ENCODE measurements at places on chromosomes 2 and 18. TPM values are rescaled to one million over a fixed set of nuclear protein-coding genes. Genes with fewer than 3 reads are reported as not detected.

GRCh38 chr2:139177041-139177440 lies 396.9 kb upstream of the NXPH2 start:
- DNase-seq: no peak

DNA sequence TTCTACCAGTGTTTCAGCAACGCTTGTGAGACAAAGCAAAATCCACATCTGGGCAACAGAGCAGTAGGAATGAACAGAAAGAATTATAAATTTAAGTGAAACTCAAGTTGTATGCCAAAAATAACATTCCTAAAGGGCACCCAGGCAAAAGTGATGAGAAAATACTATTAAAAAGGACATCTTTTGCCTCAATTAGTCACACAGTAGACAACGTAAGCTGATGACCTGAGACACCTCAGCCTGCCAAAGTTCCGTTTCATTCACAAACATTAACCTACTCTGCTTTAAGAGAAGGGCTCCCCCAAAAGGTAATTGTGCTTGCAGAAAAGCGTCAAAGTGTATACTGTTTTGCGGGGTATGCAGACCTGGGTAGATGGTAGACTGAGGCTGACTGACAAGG lies 7.2 kb downstream of the HDLBP start:
- DNase-seq: no peak

GRCh38 chr18:68439642-68440041 lies 275.3 kb downstream of the TMX3 start:
- no peak for DNase-seq

- no peak for DNase-seq
These were observed 44.2 kb upstream of the NFU1 start for GRCh38 chr2:69481421-69481820.

GRCh38 chr2:162125138-162125537 lies 26.9 kb downstream of the GCG start:
- no peak for DNase-seq

The AMER3 gene
- polyA plus RNA-seq: 0.01 TPM

The AKAIN1 gene
- polyA plus RNA-seq: not detected

DNA sequence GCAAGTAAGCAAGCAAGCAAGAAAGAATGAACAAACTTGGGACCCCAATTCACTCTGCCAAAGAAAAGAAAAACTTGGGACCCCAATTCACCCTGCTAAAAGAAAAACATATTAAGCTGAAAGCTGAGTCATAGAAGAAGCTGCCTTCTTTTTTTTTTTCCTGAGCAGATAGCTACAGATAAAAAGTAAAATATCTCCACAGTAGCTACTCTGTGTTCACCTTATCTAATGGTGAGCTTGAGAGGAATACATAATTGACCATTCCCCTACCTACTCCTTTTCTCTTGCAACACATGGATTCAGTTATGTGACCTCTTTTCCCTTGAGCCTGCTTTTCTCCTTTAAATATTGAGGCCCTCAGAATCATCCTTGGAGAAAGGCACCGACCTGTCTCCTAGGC lies 63.0 kb downstream of the MCFD2 start:
- DNase-seq: no peak

The UGT1A5 gene
- polyA plus RNA-seq: not detected

- DNase-seq: no peak
These were observed 21.6 kb upstream of the GYPC start for GRCh38 chr2:126634273-126634861.

- DNase-seq: no peak
These were observed 158.2 kb downstream of the NEB start for GRCh38 chr2:151576080-151576479.

The ACTR2 gene
- polyA plus RNA-seq: 207 TPM

GRCh38 chr2:41621095-41621494 lies 426.7 kb upstream of the PKDCC start:
- DNase-seq: no peak

DNA sequence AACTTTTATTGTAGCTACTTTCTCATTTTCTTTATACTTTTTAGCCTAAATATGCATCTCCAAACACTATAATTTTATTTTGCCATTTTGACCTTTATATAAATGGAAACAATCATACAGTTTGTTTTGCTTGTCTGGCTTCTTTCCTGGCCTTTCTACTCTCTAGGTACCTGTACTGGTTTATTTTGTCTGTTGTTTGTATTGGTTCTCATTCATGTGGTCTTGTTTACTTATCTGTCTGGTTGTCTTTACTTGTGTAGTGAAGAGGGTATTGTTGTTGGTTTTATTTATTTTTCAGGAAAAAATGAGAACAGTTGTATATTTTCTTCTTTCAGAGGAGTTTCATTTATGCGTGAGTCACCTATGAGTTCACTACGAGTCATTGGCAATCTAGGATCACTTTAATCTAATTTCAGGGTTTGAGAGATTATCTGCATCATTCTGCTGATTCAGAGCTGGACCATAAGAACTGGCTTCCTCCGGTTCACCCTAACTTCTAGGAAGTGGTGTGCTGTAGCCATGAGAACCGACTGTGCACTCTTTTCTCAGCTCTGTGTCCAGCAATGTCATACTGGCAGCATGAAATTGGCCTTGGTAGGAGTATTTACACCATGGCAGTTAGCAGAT lies 33.1 kb upstream of the HDAC4 start:
- DNase-seq: no peak

The MDH1B gene
- 17.0 TPM for polyA plus RNA-seq

DNA sequence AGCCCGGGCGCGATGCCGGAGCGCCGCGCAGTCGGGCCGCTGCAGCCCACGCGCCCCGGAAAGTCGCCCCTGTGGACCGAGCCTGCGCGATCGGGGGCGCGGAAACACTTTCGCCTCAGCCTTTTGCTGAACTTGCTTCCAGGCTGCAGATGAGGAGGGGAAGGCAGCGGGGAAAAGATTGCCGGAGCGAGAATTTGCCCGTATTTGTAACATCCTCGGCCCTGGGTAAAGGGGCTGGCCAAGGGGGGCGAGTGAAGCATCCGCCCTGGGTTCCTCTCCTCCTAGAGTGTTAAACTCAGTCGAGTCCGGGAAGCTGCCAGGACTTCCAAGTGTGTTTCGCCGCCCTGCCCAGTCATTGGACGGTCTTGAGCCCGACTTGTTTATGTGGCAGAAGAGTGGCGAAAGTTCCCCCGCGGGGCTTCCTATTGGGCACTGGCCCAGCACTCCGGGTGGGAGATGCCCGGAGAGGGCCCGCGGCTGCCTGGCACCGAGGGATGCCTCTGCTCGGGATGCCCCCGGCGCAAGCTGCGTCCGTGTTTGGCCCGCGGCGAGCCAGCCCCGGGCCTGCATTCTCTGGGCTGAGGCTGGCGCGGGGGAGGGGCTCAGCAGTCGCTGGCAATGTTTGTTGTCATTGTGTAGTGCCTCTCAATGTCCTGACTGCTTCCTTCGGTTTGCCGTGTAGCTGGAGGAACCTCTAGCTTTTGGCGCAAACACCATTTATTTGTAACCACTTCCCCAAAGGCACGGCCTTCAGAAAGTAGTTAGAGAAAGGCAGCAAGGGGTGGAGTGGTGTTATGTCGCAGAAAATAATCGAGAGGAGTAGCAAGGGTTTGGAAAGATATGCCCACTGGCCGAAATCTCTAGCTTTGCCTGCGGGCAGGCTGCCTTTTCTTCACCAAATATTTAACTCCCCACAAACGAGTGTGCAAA lies 1.1 kb downstream of the CYBRD1 start:
- peak; percentile 54 for DNase-seq

GRCh38 chr2:84970210-84970867 lies 622 bp upstream of the KCMF1 start:
- no peak for DNase-seq

DNA sequence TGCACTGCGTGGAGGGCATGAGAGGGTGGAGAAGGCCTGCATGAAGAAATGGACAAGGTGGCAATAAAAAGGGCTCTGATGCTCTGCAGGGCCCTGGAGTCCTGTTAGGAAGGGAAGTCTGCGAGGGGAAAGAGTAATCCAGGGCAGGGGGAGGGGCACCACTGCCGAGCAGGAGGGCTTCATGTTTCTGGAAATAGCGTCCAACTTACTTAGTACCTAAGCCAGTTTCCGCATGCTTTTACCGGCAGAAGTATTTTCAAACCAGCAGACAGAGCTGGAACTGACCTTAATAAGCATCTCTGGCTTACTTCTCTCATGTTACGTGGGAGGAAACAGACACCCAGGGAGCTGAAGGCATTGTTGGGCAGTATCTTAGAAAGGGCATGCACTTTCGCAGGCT lies 156.7 kb downstream of the GALNT14 start:
- no peak for DNase-seq

The CD28 gene
- 1.9 TPM for polyA plus RNA-seq

DNA sequence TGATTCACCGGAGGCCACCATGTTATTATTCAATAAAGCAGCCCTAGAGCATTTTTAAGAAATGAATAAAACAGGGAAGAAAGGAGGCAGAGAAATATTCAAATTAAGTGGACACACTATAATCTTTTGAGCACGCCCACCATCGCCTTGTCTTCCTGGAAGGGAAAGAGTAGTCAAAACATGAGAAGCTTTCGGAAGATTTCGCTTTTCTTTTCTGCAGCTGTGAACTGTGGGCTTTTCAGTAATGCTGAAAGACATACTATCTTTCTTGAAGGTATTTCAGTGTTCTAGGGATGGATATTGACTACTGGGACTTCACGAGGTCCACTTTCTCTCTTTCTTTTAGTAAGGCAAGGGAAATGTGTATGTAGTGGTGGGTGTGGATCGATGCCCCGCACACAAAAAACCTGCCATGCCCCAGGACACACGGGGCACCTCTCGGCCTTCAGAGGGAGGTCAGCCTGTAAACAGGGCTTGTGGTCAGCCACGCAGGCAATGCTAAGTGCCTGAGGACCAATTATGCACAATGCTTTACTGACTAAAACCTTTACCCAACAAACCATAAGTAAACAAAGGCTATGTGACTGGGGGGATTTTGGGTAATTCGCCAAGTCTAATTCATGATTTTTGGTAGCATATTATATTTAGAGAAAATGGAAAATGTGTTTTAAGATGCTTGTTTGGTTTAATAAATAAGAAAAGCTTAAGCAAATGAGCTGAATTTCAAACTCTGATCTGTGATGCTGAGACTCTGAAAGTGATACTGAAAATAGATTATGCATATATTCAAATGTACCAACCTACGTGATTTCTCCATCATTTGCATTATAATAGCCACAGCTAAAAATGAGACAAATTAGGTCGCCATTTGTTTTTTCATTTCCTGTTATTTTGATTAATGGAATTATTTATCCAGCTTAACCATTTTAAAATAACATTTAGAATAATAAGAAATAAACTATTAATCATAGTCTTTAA lies 130.5 kb downstream of the ZNF516 start:
- DNase-seq: no peak

The CTAGE1 gene
- not detected for polyA plus RNA-seq

- DNase-seq: no peak
These were observed 31.8 kb upstream of the IL1R1 start for GRCh38 chr2:102110596-102111334.

The RAB27B gene
- polyA plus RNA-seq: 5.2 TPM

DNA sequence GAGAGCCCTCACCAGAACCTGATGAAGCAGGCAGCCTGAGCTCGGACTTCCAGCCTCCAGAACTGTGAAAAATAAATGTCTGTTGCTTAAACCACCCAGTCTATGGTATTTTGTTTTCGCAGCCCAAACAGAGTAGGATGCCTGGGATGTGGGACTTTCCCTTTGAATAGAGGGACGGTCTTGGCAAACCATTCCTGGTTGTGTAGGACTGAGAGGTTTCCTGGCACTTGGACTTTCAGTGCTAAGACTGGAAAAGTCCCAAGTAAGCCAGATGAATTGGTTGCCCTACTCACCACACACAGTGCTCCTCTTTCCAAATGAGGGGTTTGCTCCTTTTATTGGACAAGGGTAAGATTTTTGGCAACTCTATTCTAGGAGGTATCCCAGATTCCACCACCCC lies 46.8 kb upstream of the ACMSD start:
- no peak for DNase-seq

The OTOS gene
- not detected for polyA plus RNA-seq

GRCh38 chr2:62287899-62288880 lies 92.3 kb downstream of the B3GNT2 start:
- no peak for DNase-seq

DNA sequence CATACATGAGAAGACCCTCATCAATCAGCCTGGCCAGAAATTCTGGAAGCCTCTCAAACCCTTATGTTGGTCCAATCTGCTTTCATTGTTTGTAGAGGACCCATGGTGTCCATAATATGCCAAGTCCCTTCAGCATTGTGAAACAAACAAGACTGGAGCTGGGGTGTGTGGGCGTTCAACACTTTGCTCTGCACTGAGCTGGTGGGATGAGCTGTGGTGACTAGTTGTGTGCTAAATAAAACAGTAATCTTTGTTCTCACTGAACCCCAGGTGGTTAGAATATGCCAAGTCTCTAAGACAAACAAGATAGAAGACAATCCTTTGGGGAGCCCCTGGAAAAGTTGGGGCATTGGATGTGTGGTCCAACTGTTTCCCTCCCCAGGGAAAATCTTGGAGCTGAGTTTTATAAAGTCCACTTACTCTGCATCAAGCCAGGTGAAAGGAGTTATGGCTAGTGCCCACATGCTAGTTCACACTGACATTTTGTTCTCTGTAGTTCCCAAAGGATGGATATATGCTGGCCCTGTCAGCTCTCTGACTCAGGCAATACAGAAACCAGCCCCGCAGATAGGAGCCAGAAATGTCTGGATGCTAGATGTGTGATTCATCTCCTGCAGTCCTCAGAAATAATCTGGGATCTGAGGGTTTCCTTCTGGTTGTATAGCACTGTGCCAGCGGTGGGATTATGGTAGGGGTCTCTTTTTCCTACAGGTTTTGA lies 260.2 kb downstream of the TMX3 start:
- DNase-seq: no peak

DNA sequence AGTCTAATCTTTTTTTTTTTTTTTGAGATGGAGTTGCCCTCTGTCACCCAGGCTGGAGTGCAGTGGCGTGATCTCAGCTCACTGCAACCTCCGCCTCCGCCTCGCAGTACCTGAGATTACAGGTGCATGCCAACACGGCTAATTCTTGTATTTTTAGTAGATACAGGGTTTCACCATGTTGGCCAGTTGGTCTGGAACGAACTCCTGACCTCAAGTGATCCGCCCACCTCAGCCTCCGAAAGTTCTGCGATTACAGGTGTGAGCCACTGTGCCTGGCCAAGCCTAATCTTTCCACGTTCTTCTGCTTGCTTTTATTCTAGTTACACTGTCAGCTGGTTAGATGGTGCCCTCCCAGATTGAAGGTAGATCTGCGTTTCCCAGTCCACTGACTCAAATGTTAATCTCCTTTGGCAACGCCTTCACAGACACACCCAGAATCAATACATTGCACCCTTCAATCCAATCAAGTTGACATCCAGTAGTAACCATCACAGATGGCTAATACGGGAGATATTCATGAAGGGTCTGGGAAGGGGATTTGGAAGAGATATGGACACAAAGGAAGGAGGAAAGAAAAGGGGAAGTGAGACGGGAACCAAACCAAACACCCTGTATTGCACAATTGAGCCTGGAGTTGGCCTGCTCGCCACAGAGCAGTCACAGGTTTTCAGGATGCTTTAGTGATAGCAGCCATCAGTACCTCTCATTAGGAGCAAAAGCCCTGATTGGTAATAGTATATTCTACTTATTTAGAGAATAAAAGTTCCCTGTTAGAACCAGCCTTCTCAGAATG lies 229.8 kb downstream of the PIK3C3 start:
- DNase-seq: no peak

- DNase-seq: no peak
These were observed 108.8 kb upstream of the PIEZO2 start for GRCh38 chr18:11258039-11258610.

The AQP12B gene
- 0.74 TPM for polyA plus RNA-seq

- DNase-seq: no peak
These were observed 62.1 kb downstream of the SETBP1 start for GRCh38 chr18:44742718-44743311.

Data from right renal cortex interstitium (tissue), 3 donors.